ENCODE measurements at places on chromosomes 2 and 18.

DNA sequence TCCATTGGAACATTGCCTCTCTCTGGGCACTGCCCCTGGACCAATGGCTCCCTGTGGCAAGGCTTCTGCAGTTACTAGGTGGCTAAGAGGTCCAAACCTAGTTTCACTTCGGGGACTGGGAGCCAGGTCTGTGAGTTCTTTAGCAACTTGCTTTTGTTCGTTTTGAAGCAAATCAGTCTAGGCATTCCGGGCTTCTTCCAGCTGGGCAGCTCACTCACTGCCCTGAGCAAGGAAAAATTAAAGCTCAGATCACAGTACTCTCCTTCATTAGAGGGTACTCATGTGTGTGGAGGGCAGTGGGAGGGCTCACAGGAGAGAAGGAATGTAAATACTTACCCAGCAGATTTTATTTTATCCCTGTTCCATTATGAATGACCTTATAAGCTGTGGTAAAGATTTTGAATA, 80.3 kb downstream of the SPP2 start:
- DNase-seq, result no peak

GRCh38 chr2:206211657-206212255, 52.1 kb downstream of the EEF1B2 start:
- peak; percentile 76 for DNase-seq

DNA sequence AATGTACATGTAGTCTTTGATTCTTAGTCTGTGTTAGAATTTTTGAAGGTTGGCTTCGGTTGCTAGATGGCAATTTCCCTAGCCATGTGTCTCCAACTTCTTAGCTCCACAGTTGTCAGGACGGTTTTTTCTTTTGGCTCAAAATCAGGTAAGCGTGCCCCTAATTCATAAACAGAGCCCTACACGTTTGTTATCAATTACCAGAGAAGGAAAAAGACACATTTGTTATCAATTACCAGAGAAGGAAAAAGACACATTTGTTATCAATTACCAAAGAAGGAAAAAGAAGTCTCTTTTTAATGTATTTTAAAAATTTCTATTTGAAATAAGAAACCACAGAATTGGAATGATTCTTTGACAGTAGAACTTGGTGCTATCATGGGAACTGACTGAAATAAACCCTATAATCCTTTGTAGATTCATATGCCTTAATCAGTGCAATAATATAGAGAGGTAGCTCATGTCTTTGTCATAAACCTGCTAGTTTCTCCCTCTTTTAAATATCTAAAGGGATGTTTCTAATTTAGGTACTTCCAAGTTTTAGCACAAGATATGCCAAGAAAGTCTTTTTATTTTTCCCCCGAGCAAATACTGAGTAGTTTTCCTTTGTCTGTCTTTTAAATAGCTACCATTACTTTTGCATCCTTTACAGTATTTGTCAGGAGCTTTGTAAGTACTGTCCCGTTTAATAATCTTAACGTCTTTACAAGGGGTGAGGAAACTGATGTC, 35.9 kb downstream of the CAMKMT start:
- no peak for DNase-seq

- no peak for DNase-seq
These were observed 23.2 kb downstream of the FAM124B start for GRCh38 chr2:224378701-224379097.

DNA sequence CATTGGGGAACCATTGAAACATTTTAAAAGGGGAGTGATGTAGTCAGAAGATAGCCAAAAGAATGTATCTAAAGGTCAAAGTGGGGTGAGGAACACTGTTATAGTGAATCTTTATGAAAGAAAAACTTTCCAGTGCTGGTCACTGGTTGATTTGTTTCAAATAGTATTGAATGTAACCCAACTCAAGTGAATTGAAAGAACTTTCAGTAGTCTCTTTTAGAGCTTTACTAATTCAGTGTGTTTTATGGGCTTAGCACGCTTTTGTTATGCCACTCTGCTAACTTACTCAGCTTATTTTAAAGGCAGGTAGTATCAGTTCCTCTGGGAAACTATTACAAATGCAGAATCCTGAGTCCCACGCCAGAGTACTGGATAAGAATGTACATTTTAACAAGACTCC, 57.3 kb downstream of the GTF2A1L start:
- no peak for DNase-seq

GRCh38 chr2:230746213-230746612, 33.6 kb downstream of the CAB39 start:
- no peak for DNase-seq

DNA sequence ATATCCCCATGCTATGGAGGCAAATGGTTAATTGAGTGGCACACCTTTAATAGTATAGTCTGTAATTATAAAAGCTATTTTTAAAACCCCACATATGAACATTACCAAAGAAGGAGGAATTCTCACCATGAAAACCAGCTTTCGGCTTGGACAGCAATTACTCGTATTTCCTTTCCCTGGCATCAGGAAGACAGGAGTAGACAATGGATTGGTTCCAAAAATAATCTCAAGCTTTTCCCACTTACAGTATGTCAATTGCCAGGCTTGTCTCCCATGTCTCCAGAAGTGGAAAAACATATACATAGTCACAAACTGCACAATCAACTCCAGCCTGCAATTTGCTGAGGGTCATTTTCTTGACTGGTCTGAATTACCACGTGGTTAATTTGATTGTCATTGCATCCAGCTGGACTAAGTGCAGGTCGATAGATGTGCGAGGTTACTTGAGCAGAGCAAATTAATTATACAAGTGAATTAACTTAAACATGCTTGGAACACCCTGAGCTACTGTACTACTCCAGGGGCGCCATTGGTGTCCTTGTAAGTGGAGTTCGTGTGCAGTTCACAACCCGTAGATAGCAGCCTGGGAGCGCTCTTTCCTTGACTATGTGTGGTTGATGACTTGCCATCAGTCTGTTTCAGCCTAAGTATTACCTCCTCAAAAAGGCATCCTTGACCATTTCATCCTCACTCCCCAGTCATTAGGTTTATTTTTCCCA, 124.3 kb upstream of the PELI1 start:
- no peak for DNase-seq

DNA sequence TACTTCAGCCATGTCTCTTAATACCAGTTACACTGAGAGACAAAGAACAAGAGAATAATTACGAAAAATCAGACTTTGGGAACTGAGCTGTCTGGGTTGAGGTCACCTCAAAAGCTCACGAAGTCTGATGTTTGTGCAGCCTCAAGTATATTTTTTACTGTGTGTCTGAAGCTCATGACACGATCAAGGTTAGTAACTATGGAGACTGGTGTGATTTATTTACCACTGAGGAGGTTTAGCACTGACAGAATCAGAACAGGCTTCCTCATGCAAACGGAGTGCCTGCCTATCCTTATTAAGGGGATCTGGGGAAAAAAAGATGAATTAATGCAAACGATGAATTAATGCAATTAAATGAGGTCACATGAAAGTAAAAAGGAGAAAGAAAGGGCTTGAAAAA, 61.1 kb upstream of the RAPH1 start:
- no peak for DNase-seq

- no peak for DNase-seq
These were observed 110.6 kb downstream of the MAP4K4 start for GRCh38 chr2:101808006-101808562.

GRCh38 chr18:2850816-2851215, 4.0 kb downstream of the EMILIN2 start:
- no peak for DNase-seq

GRCh38 chr2:86000131-86000937, 105.4 kb downstream of the POLR1A start:
- DNase-seq, result no peak

DNA sequence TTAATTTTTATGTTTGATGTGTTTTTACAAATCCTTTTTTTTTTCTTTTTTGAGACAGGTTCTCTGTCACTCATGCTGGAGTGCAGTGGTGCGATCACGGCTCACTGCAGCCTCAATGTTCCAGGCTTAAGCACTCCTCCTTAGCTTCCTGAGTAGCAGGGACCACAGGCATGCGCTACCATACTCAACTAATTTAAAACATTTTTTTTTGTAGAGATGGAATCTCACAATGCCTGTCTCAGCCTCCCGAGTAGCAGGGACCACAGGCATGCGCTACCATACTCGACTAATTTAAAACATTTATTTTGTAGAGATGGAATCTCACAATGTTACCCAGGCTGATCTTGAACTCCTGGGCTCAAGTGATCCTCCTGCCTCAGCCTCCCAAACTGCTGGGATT, 3.2 kb downstream of the NOTO start:
- no peak for DNase-seq

- no peak for DNase-seq
These were observed 502.1 kb downstream of the PARD3B start for GRCh38 chr2:205047273-205047839.

DNA sequence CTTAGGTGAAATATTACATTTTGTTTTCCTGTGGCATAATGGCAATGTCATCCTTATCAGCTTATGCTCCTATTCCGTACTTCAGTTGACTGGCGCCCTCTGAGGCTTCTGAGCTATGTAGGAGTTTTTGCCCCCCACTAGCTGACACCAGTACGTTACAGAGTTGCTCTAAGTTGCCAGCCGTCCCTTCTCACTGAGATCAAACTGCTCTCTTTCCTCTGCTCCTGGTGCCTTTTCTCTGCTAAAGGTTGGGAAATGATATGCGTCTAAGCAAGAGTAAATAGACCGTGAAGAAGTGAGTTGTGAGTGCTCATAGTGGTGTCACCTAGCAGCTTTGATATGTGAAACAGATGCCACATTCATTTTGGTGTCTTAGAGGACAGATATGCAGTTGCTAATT, 99.2 kb downstream of the RAPGEF4 start:
- DNase-seq, result no peak

DNA sequence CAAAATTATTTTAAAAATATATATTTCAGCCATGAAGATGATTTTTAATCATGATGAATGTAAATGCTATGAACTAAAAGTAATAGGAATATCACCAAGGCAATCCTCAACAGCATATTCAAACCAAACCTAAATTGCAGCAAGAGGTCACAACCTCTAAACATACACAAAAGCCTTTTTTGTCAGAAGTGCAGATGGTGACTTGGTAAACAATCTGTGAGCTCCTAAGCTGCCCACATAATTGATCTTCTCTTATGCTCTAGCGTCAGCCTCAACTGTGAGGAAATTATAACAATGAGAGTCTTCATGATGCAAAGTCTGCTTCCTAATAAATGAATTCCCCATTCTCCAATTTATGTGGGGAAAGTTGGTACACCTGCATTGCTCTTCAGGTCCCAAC, 113.2 kb downstream of the TSN start:
- no peak for DNase-seq

DNA sequence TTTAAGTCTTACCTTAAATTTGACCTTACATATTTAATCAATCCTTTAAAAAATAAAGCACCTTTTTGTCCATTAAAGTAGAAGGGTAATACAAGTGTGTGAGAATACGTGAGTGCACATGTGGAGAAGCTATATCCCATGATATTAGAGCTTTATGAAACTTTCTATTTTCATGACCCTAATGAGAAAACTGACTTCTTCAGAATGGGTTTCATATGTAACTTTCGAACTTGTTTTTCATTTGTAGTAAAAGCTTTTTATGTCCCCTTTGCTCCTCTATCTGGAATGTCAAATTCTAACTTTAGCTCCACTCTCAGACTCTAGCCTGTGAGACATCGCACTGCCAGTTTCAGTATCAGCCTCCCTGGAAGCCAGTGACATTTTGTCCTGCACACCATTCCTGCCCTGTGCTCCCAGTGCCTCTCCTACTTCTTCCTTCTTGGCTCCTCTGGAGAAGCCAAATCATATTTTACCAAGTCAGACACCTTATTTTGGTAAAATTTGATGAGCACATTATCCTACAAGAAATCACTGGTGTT, 42.0 kb downstream of the MAPRE2 start:
- DNase-seq, result no peak

- DNase-seq, result peak; percentile 37
These were observed 50.2 kb upstream of the LRP1B start for GRCh38 chr2:142180820-142181533.

DNA sequence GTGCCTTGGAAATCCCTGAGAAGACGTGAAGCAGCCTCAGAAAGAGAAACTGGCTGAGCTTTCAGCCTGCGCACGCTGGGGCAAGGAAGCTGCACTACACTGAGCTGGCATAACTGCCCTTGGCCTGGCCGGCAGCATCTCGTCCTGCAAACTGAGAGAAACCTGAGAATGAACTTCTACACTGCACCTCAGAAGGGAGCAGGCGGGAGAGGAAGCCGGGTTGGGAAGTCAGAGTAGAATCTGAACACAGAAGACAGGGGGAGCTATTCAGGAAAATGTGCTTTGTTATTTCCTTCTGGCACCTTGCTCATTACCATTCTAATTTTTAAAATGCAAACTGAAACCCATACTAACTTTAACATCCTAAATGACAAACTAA, 70.9 kb downstream of the ZEB2 start:
- DNase-seq, result no peak

DNA sequence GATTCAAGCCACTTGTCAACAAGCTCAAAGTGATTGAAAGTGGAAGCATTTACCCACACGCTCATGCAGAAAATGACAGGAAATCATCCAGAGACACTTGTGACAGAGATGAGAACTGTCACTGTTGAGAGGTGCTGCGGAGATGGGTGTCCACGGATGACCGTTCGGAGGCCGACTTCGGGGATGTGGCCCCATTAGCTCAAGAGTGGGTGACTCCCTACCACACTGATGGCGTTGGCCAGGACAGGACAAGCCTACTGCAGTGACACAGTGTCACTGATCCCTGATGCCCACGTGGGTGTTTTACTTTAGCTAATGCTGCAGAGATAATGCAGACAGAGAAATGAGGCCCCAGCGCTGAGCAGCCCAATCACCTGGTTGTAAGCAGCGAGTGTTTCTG, 81.5 kb upstream of the YWHAQ start:
- no peak for DNase-seq

DNA sequence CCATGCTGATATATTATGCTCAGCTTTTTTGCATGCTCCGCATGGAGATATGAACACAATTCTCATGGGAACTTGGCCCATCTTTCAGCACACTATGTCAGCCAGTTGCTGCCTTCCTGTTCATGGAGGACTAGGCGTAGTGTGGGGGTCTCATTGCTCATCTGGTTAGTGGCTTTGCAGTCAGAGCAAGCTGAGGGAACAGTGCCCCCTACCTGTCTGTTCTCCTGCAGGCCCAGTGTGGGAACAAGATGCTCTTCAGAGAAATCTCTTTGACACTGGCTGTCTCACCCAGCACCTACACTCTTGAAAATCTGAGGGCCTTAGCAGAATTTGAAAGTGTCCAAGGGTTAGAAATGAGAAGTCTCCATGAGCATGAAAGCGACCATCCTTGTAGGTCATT, 47.1 kb downstream of the SPTBN1 start:
- DNase-seq, result no peak

DNA sequence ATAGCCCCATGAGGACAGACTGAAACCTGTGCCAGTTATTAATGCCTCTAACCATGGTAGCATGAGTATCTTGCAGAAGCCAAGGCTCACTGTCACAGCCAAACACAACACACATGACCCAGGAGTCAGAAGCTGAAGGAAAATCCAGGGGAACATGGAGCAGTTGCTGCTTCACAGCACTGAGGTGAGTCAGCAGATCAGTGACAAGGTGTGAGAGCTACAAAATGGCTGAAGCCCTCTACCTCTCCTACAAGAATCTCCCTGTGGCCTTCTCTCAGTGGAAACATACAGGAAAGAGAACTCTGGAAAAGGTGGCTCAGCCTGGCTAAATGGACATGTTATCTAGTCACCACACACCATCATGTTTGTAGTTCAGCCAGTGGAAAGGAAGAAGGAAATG, 93.5 kb downstream of the NAB1 start:
- DNase-seq, result no peak
